Caudate nucleus (tissue), 63 donors: ENCODE measurements at places on chromosomes 13 and 19.

GRCh38 chr13:35729926-35730627, 253.6 kb upstream of the MAB21L1 start:
- DNase-seq: no peak

GRCh38 chr19:52601025-52601973, 31.2 kb downstream of the ZNF701 start:
- DNase-seq: peak; percentile 53

- no peak for DNase-seq
Observed at GRCh38 chr19:36093146-36093662, 17.7 kb upstream of the OVOL3 start.

DNA sequence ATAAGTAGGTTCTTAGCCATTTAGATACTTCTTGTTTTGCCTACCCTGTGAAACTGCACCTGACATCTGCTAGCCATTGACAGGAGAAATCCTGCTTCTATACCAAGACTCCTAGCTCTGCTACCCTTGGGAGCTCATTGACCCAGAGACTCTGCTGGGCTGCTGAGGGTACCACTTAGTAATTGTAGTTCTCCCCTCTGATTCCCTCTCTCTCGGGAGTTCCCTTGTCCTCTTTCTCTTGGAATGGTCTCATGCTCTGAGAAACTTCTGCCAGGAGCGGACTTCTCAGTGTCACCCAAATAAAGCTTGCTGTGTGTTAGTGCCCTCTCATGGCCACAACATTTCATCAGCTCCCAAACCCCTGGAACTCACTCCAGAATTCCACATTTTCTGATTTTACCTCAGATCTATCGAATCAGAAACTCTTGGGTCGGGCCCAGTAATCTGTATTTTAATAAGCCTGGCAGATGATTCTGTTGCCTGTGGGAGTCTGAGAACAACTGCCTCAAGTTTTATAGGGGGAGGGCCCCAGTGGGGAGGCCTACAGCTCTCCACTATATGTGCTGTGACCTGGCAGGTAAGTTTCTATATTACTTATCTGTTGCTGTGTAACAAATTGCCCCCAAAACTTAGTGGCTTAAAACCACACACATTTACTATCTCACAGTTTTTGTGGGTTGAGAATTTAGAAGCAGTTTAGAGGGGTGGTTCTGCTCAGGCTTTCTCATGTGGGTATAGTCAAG, 221.1 kb downstream of the TDRD3 start:
- no peak for DNase-seq

GRCh38 chr19:31174948-31175347, 174.3 kb downstream of the TSHZ3 start:
- DNase-seq: no peak

DNA sequence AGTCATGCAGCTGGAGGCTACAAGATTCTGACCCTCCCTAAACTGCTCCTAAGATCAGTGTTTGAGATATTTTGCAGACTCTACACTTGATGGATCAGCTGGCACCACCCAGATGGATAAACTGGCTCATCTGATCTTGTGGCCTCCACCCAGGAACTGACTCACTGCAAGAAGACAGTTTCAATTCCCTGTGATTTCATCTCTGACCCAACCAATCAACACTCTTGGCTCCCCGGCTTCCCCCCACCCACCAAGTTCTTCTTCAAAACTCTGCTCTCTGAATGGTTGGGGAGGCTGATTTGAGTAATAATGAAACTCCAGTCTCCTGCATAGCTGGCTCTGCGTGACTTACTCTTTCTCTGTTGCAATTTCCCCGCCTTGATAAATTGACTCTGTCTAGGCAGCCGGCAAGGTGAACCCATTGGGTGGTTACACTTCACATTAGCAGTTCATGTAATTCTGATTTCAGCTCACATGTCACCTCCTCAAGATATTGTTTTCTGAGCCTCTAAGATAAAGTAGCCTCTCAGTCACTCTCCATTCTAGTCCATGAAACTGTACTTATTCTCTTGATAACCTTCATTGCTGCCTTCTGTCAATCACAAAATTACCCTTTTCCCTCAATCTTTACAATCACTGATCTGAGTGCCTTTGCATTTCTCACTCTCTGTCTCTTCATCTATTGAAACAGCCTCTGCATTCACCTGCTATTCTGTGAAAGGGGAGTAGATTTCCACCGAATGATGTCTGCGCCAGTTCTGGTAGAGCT, 9.9 kb upstream of the FPR3 start:
- DNase-seq: peak; percentile 4

- DNase-seq: no peak
Observed at GRCh38 chr13:98738993-98739392, 13.5 kb downstream of the SLC15A1 start.

GRCh38 chr19:17977021-17977420, 10.1 kb downstream of the KCNN1 start:
- DNase-seq: no peak

DNA sequence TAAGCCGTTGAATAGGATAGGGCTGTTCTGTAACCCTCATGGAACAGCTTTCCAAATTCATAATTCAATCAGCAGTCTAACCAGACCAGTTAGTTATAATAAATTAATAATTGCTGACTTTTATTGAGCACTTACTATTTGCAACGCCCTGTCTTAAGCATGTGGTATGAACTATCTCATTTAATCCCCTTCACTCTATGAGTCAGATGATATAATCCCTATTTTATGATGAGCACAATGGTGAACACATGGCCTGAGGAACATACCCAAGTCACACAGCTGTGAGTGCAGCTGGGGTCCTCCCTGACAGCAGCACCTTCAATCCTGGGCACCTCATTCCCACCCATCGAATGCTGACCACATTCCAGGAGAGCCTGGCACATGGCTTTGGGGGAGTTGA, 28.0 kb upstream of the SACS start:
- no peak for DNase-seq

DNA sequence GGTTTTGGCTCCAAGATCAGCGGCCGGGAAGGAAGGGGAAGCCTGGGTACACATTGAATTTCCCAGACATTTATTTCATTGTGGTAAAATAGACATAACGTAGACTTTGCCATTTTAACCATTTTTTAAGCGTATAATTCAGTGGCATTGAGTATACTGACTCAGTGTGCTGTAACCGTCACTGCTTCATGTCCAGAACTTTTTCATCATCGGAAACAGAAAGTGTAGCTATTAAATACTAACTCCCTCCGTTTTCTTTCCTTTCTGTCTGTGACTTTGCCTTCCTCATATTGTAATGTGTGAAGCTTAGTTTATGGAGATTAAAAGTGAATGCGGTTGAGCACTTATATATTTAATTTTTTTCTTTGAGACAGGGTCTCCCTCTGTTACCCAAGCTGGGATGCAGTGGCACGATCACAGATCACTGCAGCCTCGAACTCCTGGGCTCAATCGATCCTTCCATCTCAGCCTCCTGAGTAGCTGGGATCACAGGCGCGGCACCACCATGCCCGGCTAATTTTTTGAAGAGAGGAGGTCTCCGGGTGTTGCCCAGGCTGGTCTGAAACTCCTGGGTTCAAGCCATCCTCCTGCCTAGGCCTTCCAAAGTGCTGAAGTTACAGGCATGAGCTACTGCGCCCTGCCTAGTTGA, 1.4 kb downstream of the HNRNPM start:
- DNase-seq: no peak

GRCh38 chr13:31797154-31797775, 57.9 kb downstream of the RXFP2 start:
- no peak for DNase-seq

DNA sequence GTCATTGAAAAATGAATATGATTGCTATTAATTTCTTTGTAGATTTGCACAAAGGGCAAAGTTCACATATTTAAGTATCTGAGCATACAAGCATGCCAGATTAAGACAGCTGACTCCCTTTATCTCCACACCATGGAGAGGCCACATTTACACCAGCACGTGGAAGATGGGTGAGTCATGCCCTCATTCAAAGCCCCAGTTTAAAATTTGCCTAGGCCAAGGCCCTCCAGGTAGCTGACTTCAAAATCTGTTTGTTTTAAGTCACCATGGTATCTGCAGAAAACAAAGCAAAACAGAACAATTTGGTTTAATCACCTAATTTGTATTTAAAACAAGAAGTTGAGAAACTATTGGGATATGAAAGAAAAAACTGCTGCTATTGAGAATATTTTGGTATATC, 109.2 kb downstream of the ESD start:
- DNase-seq: no peak

- no peak for DNase-seq
Observed at GRCh38 chr13:45162194-45162593, 38.7 kb downstream of the KCTD4 start.

DNA sequence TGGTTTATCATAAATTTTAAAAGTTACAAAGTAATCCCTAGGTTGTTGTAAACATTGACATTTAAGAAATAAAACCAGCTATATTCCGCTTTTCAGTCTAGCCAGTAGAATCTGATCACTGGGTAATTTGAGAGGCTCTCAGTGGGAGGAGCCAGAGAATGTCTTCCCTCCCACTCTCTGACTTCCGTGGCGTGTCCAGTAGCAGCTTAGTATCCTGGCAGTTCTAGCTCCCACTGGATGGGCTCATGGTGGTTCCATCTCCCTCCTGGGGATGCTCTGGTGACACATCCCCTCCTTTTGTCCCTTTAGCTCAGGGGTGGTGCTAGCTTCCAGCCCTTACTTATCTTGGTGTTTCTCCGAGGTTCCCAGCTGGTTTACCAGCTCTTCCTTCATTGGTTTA, 34.5 kb downstream of the MTUS2 start:
- no peak for DNase-seq

GRCh38 chr13:103625194-103625593, 559.0 kb upstream of the SLC10A2 start:
- DNase-seq: no peak

DNA sequence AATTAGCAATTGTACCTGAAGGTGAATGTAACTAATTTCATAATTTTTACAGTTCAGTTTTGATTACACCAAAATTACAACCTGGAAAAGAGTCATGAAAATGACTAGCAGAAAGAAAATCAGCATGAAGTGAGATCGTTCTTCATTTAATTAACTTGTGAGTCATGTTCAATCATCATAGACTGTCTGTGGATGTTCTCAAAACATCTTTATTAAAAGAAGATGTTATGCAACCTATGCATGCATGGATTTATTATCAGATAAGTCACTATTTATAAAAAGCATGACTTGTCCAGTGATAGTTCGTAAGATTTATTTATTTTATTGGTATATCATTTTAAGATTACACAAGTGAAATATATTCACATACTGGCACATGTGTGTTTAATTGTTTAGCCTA, 245.9 kb downstream of the ITGBL1 start:
- no peak for DNase-seq

DNA sequence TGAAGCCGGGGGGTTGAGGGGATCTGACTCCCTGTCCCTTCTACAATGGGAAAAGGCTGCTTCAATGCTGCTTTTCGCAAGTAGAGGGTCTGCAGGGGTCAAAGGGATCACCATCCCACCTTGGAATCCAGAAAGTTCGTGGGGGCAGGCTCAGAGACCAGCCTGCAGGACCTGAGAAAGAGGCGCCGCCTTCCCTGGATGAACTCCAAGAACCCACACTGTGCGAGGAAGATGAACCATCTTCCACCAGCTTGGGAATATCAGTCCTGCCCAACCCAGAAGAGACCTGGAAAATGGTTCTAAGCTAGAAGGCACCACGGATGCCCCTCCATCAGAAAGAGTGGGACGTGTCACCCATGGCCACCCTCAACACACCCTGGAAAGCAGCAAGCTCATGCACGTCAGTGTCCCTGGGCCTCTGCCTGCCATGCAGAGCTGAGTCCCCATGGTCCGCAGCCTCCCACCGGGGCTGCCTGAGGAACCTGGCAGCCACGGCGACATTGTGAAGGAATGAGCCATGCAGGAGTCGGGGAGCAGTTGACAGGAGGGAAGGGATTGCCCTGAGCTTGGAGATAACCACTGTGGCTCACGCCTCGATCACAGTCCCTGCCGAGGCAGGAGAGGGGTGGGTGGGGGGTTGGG, 14.6 kb downstream of the RAB3D start:
- no peak for DNase-seq

DNA sequence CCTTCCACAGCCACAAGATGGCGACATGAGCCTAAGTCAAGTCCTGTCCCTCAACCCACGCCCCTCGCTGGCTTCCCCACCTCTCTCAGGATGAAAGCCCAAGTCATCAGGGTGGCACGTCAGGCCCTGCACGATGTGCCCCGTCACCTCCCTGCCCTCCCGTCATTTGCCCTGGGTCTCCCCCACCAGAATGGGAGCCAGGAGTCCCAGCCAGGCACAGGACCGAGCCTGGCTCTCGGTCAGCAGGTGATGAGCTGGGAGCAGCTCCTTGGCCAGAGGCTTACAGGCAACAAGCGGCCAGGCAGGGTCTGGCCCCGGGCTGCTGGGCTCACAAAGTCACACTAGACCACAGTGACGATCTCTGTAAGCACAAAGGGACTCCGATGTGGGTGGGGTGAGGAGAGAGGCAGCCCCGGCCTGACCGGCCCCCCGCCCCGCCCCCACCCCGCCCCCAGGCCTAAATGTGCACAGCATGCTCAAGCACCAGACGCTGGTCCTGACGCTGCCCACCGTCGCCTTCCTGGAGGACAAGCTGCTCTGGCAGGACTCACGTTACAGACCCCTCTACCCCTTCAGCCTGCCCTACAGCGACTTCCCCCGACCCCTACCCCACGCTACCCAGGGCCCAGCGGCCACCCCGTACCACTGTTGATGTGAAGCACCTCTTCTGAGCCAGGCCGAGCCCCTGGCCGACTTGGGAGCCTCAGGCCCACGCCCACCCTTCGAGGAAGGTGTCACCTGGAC, 7.3 kb downstream of the MRPL4 start:
- peak; percentile 31 for DNase-seq

DNA sequence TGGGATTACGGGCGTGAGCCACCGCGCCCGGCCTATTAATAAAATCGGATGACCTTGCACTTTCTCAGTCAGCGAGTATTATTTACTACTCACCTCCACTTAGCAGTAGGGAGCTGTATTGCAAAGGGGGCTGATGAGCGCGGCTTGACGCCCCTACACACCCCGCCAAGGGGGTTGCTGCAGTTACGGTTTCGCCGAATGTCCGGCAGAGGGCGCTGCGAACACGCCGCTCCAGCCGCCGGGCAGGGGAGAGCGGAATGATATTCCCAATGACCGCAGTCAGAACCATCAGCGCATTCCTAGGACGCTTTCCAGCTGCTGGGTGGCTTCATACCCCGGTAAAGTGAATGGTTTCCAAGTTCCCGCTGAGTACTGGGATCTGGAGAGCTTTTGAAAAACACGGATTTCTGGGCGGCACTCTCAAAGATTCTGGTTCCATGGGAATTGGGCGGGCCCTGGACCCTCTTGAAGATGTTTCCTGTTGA, 30.0 kb upstream of the TPT1 start:
- peak; percentile 3 for DNase-seq

DNA sequence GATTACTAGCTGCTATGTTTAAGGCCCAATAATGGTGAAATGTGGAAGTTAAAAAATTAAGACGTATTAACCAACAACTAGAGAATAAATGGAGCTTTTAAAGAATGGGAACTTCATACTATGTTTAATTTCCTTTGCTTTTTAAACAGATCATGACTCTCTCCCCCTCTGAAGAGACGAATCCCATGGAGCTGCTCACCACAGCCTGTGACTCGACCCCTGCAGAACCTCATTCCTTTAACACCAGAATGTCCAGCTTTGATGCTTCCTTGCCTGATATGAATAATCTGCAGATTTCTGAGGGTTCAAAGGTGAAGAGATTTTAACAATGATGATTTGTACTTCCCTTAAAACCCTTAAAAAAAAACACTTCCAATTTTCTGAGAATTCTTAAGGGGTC, 53.0 kb downstream of the ZAR1L start:
- DNase-seq: no peak
